GM03348 (cell line): ENCODE measurements at places on chromosomes 12 and 14.

DNA sequence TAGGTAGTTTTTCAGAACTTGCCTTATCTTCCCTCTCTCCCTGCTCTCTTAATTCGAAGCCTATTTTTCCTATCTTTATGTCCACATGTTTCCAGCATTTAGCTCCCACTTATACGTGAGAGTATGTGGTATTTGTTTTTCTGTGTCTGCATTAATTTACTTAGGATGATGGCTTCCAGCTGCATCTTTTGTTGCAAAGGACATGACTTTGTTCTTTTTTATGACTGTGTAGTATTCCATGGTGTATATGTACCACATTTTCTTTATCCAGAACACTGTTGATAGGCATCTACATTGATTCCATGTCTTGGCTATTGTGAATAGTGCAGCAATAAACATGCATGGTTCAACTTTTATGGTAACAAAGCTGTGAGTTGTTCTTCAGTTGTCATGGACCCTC, 7.8 kb upstream of the CLEC2D start:
- DNase-seq: no peak

DNA sequence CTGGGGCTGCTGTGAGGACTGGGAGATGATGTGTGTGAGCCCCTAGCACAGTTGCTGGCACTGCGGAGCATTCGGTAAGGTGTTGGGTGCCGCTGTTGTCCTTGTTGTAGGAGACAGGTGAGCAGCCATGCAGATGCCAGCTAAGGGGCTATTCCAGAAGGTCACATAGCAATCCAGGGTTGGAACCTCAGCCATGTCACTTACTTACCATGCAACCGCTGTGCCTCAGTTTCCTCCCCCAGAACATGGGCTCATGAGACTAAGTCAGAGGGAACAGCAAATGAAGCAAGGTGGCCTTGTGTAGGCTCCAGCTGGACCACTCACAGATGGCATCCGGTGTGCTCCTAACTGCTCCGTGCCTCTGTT, 13.2 kb downstream of the DTX1 start:
- no peak for DNase-seq

DNA sequence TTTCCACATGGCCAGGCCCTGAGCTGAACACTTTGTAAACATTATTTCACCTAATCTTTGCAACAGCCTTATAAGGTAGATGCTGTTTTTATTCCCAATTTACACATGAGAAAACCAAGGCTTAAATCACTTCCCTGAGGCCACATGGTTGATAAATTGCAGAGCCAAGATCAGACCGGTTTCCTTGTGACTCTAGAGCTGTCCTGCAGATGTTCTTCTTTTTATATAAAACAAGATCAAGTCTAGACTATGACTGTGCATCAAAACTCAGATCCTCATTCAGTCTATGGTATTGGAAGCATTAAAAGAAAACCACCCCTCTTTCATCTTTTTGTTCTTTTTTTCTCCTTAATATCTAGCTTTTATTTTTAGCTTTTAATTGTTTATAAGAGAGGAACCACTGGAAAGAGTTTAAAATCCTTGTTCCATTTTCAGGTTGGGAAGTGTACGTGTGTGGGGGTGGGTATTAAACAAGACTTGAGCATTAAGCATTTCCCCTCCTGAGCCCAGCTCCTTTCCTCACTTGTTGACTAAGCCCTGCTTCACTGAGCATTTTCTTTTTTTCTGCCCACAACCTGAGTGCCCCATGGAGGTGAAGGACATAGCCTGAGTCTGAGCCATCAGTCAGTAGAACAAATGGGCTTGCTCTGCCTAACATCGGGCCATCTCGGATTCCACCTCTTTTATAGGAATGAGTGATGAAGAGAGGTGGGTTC, 45.4 kb downstream of the GPATCH2L start:
- DNase-seq: no peak

DNA sequence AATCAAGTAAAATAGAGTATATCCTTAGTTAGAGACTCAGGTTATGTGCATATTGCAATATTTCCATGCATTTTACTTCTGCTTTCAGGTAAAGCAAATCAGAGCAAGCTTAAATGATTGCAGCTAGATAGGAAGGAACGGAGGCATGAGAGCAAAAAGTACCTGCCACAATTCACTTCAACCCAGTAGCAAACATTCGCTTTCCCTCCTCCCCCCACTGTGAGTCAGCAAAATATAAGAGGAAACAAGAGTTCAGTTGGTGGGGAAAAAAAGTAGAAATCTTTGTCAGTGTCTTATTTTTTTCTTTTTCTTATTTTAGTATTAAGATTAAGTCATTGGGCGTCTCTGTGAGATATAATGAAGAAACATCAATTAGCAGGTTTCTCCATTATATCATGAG, 475.4 kb downstream of the NPAS3 start:
- DNase-seq: no peak

GRCh38 chr14:35277179-35277578, 15.0 kb upstream of the PSMA6 start:
- no peak for DNase-seq

DNA sequence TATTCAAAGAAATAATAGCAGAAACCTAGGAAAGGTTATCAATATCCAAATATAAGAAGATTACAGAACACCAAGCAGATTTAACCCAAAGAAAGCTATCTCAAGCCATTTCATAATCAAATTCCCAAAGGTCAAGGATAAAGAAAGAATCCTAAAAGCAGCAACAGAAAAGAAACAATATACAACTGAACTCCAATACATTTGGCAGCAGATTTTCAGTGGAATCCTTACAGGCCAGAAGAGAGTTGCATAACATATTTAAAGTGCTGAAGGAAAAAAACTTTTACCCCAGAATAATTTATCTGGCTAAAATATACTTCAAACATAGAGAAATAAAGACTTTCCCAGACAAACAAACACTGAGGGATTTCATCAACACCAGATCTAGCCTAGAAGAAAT, 54.3 kb downstream of the DENND5B start:
- no peak for DNase-seq

DNA sequence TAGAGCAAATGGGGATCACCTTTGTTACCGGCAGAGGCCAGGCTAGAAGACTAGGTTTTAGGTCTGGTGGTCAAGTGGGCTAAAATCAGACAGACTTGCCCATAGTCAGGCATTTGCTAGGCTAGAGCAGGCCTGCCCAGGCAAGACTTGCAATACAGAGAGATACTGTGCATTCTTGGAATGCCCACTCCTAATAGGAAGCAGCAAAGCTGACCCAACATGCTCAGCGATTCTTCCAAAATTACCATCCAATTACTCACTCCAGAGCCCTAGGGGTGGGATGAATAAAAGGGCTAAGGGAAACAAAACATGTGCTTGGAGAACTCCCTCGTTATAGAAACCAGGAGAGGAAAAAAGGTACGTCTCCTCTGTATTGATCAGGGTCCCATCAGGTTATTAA, 187.8 kb upstream of the AMIGO2 start:
- no peak for DNase-seq

GRCh38 chr14:52299692-52300278, 14.3 kb upstream of the PTGER2 start:
- peak; percentile 76 for DNase-seq

DNA sequence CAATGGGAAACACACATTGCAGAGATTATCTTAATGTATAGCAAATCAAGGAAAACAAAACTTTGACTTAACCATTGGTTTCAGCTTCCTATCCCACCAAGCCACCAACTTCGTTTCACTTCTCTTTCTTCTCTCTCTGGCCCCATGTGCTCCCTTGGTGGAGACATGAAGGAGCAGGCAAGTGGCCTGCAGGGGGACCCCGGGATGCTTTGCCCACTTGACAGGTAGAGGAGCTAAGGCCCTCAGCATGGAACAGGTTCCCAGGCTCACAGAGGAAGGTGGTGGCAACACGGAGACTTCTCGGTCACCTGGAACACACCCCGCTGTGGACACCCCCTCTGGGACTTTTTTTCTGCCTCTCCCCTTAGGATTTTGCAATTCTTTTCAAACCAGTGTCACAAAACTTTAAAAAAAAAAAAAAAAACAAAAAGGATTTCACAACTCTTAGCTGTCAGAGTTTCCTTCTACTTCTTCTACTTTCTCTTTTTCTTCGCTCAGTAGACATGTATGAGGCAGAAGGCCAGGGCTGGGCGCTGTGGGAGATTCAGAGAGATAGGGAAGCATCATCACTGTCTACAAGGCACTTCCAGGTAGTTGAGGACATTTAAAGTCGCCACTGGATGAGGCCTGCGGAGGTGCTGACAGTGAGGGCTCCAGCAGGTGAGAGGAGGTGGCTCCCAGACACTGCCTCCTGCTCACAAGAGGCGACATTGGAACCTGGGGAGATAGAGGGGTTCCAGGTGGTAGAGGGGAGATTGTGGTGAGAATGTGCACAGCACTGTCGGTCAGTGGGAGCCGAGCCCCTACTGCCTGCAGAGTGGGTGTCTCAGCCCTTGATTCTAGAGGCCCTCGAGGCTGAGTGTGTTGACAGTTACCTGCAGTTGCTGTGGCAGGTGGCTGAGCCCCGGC, 119.6 kb downstream of the GCH1 start:
- DNase-seq: no peak

DNA sequence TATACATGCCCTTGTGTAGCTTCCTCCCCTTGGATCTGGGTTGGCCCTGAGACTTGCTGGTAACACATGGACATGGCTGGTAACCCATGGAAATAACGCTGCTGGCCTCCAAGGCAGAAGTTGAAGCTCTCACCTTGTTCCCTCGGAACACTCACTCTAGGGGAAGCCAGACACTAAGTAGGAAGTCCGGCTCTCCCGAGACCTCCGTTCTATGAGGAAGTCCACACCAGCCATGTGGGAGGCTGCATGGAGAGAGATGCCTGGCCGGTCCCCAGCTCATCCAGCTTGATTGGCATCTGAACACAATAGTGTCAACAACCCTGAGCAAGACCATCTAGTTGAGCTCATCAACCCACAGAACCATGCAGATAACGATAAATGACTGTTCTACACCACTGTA, 39.7 kb upstream of the VRK1 start:
- DNase-seq: no peak

DNA sequence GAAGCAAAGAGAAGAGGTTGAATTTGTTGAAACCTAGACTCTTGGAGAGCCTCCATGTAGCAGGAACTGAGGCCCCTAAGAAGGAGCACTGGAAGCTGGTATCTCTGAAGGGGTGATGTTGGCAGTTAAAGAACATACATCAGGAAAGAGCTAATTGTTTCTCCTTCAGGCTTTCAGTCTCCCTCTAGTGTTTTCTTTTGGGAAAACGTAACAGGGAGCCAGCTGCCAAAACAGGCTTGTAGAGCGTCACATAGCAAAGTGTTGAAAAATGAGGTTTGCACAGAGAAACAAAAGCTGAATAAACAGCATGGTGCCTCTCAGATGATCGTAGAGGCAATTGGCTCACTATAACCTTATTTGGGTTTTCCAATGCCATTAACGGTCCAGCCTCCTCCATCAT, 46.9 kb upstream of the CAND1 start:
- DNase-seq: peak; percentile 4

GRCh38 chr14:34461334-34462131, 507 bp downstream of the SPTSSA start:
- peak; percentile 37 for DNase-seq

DNA sequence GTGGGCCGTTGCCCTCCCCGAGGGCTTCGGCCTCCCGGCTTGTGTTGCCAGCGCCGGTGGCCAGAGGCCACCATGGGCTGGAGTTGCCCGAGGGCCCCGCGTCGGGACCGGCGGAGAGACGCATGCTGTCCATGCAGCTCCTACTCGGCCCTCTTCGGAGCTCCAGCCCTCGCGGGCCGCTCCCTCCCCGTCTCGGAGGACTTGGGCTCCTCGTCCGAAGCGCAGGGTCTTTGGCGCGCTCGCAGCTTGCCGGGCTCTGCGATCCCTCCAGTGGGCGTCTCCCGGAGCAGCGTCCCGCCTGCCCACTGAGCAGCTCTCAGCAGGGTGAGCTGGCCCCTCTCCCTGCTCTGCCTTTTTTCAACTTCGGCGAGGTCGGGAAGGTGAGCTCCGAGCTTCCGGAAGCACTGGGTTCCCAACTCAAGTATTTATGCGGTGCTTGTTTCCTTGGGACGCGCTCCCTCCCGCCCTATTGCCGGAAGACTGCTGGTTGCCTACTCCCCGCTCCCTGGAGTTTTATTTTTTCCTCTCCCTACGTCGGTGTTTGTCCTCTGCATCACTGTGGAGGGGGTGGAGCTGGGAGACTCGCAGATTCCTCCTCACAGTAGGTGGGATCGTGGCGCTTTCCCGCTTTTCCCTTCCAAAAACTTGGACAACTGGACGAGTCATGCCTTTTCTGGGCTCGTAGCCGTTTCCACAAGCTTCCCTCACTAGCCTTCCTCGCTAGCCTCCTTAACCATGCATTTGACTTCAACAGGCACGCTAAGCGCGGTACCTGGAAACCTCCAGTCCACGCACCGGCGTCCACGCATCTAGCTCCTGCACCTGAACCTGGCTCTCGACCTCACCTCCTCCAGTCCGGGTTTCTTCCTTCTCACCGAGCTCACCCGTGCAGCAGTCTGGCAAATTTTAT, at the start of gene AVPR1A:
TSS of gene AVPR1A (minus strand) at position 489 of the 910 bp plus-strand sequence. CDS start at position 124, 365 bp downstream.
- DNase-seq: peak; percentile 16

GRCh38 chr14:39488600-39488999, 56.4 kb upstream of the FBXO33 start:
- DNase-seq: no peak

- no peak for DNase-seq
Measured at GRCh38 chr12:93585247-93585646, 12.8 kb downstream of the SOCS2 start.
